ENCODE measurements at places on chromosomes 12 and 14.
A peak's percentile ranks its signal among the peaks of the same experiment; 100 is the strongest.

- no peak for DNase-seq
These were observed 6.8 kb downstream of the RAB35 start for GRCh38 chr12:120109570-120110267.

GRCh38 chr14:76876076-76876475 is 49.9 kb downstream of the LRRC74A start:
- peak; percentile 12 for DNase-seq

DNA sequence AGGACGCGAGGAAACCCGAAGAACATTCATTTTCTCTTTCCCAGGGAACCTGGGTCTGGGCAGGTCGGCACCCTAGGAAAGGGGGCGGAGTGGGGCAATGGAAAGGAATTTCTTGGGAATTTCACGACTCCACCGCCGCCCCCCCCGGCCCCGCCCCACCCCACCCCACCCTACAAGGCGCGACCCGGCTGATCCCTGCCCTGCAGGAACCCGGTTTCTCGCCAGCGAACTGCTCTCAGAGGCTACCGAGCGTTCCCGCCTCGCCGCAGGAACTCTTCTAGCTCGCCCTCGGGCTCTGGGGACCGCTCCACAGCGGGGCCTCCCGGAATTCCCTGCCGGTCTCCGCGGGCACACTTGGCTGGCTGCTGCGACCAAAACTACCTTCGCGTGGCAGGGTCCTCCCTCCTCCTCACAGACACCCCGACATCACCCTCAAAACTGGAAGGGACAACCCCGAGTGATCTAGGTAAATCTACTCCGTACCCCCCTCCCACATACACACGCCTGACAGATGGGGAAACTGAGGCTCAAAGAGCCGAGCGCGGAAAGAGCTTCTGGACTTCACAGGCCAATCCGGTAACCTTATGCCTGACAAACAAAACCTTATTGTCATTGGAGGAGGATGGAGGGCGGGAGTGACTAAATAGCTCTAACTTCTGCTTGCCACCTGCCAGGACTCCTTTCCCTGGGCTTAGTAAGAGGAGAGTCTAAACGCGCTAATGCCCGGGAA is 785 bp upstream of the ACTN1 start:
- no peak for DNase-seq

GRCh38 chr12:121093487-121093891 is 39.2 kb upstream of the P2RX7 start:
- no peak for DNase-seq

DNA sequence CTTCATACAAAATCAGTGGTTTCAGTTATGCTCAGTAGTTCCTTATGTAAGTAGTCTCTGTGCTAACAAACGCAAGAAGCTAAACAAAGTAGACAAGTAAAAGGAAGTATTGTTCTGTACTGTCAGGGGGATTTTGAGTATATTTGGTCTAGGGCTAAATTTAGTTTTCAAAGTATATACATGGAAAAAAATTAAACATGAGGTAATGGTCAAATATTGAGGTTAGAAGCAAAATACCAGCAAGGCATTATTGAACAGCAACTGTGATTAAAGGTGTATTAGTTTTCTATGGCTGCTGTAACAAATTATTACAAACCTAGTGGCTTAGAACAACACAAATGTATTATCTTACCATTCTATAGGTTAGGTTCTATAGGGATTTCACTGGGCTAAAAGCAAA is 18.8 kb downstream of the GNG2 start:
- DNase-seq: no peak

DNA sequence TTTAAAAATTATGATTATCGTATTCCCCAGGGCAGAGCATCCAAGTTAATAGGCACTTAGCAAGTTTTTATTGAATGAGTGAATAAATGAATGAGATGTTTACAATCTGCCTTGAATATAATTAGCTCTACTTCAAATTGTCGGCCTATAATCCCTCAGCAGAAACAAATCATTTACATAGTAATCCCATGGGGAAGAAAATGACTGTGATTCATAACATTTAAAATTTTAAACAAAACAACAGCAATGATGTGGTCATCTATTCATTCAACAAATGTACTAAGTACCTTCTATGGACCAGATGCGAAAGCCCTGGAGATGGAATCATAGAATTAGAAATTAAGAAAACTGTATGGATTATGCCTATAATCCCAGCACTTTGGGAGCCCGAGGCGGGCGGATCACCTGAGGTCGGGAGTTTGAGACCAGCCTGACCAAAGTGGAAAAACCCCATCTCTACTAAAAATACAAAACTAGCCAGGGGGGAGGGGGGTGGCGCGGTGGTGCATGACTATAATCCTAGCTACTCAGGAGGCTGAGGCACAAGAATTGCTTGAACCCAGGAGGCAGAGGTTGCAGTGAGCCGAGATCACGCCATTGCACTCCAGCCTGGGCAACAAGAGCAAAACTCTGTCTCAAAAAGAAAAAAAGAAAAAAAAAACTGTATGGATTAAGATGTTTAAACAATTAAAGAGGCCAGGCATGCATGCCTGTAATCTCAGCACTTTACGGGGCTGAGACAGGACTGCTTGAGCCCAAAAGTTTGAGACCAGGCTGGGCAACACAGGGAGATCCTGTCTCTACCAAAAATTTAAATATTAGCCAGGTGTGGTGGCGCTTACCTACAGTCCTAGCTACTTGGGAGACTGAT is 17.7 kb upstream of the MDM2 start:
- DNase-seq: no peak

DNA sequence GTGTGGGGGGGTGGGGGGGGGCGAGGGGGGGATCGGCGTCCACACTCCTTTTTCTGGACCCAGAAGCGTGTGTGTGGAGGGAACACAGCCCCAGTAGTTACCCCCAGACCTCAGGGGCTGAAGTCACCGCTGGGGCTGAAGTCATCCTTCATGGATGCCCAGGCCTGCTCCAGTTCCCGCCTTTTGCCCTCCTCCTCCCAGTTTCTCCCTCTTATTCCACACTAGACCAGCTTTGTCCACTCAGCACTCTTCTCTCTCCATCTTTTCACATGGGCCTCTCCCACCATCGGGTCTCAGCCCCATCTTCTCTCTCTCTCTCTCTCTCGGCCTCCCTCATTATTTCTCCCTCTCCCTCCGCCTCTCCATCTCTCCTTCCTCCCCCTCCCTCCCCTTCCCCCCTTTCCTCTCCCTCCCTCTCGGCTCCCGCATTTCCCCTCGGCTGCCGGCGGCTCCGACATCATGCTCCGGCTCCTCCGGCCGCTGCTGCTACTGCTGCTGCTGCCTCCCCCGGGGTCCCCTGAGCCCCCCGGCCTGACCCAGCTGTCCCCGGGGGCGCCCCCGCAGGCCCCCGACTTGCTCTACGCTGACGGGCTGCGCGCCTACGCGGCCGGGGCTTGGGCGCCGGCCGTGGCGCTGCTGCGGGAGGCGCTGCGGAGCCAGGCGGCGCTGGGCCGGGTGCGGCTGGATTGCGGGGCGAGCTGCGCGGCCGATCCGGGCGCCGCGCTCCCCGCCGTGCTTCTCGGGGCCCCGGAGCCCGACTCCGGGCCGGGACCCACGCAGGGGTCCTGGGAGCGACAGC is at the start of gene P3H3:
Gene P3H3 (plus strand): TSS at position 426 of the 799 bp plus-strand sequence. CDS start 34 bp downstream, at position 460.
- DNase-seq: no peak

GRCh38 chr12:29148911-29149690 is at the start of gene FAR2:
Gene FAR2, plus strand, starts transcription at chr12:29149278. Its CDS starts 121,172 bp downstream, at chr12:29270450.
- DNase-seq: peak; percentile 28

- DNase-seq: no peak
These were observed 57.8 kb downstream of the VWF start for GRCh38 chr12:6066651-6067050.

DNA sequence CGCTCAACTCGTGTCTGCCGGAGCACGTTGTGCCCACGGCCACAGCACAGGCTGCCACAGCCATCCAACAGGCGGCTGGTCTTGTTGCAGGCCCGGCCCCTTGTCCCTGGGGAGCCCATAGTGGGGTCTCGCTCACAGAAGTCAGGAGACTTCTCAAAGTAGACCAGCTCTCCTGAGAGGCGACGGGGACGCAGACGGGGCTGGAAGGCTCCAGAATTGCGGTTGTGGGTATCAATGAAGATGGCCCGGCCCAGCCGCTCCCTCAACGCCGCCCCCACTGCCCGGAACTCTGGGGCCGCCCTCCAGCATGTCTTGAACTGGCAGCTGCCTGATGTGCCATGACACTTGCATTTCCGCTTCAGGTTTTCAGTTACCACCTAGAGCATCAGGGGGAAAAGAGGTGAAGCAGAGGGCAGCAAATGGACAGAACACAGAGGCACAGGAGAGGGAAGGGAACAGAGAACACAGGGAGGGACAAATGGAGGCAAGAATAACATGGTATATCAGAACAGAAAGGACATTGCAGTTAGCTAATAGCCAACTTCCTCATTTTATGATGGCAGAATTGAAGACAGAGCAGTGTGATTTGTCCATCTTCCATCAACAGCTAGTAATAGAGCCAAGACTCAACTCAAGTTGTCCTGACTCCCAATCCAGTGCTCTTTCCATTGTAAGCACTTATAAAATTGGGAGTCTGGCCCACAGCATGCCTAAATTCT is 5.2 kb downstream of the WNT10B start:
- no peak for DNase-seq

DNA sequence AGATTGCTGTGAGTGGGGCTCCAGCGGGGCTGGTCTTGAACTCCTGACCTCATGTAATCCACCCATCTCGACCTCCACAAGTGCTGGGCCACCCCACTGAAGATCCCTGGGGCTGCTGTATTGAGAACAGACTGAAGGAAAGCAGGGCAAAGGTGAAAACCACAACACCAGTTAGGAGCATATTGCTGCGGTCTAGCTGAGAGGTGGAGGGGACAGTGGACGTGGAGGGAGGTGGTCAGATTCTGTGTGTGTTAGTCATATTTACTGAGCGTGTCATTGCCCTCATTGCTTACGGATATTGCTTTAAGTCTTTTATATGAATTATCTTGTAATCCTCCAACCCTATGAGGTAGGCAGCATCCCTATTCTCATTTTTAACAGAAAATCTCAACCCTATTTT is 69.0 kb upstream of the OVCH1 start:
- no peak for DNase-seq

All from stimulated activated CD8-positive, alpha-beta memory T cell treated with anti-CD3 and anti-CD28 coated beads, Interleukin-7, amount 100 ng/mL, for 48 hours (primary cell).